ENCODE measurements at places on chromosomes 3 and 15.

DNA sequence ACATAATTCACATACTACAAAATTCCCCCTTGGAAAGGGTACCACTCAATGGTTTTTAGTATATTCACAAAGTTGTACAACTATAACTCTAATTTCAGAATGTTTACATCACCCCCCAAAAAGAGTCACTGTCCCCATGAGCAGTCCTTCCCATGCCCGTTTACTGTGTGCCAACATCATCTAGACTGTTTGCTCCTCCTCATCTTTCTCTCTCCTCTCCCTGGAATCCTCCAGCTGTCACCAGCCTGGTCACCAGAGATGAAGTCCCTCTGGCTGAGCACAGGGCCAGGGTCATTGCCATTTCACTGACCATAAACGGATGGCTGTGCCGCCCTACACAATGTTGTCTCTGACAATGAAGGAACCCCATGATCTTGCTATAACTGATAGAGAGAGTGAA is 45.2 kb downstream of the C2CD4B start:
- DNase-seq = no peak

- no peak for DNase-seq
Measured at GRCh38 chr15:58486564-58486963, 54.8 kb downstream of the LIPC start.

GRCh38 chr15:100105101-100105500 is 236.7 kb downstream of the ADAMTS17 start:
- no peak for DNase-seq

DNA sequence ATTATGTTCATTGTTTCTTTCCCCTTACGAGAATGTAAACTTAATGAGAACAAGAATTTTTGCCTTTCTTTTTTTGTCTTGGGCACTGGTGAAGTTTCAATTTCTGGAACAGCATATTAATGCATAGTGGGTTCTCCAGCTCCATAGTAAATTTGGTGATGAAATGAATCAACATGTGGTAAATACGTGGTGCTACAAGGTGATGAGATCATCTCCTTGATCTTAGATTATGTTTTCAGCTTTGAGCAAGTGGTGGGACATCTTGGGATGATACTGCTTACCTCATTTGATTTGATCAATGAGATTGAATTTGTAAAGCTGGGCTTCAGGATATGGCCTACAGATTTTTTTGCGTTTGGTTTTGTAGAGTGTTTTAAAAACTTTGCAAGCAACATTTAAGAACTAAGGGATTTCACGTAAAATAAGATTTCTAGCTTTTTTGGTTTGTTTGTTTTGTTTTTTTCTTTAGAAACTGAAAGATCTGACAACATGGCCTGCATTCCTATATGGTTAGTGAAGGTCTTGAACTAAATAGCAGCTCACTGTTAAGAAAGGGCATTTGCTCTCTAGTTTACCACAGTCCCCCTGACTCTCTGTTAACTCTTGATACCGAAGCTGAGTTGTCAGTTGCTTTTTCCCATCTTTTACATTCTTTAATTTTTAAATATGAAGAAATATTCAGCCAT is 45.6 kb downstream of the FNDC3B start:
- DNase-seq = no peak

GRCh38 chr3:106711650-106712049 is 665.6 kb upstream of the CCDC54 start:
- no peak for DNase-seq

- DNase-seq = no peak
Measured at GRCh38 chr15:64731805-64732151, 43.6 kb downstream of the RBPMS2 start.

- no peak for DNase-seq
Measured at GRCh38 chr3:72186400-72186855, 401.5 kb upstream of the PROK2 start.

- DNase-seq = no peak
Measured at GRCh38 chr3:11373235-11373634, 101.0 kb downstream of the ATG7 start.

GRCh38 chr3:149000206-149000745 is 8.9 kb downstream of the GYG1 start:
- DNase-seq = no peak

GRCh38 chr3:12440927-12441714 is 43.2 kb upstream of the TSEN2 start:
- DNase-seq = no peak

- DNase-seq = no peak
Measured at GRCh38 chr15:44882499-44882968, 74.0 kb upstream of the TERB2 start.

DNA sequence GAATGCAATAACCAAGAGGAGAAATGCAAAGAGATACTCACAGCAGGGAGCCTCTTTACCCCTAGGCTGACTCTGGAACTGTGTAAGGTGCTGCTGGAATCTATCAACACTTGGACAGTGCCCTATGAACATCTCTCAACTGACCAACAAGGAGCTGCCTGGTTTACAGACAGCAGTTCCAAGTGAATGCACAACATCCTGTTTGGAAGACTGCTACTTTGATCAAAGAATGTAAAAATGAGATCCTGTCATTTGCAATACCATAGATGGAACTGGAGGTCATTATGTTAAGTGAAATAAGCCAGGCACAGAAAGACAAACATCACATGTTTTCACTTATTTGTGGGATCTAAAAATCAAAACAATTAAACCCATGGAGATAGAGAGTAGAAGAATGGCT is 136.3 kb downstream of the IMPG2 start:
- no peak for DNase-seq

DNA sequence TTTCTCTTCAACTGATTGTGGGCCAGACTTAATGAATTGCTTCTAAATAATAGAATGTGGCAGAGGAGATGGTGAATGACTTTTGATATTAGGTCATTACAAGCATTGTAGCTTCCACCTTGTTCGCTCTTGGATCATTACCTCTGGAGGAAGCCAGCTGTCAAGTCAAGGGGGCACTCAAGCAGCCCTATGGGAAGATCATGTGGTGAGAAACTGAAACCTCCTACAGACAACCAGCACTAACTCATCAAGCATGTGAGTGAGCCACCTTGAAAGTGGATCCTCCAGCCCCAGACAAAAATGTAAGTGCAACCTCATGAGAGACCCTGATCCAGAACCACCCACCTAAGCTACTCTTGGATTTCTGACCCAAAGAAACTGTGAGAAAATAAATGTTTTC is 109.8 kb upstream of the TBC1D5 start:
- no peak for DNase-seq

DNA sequence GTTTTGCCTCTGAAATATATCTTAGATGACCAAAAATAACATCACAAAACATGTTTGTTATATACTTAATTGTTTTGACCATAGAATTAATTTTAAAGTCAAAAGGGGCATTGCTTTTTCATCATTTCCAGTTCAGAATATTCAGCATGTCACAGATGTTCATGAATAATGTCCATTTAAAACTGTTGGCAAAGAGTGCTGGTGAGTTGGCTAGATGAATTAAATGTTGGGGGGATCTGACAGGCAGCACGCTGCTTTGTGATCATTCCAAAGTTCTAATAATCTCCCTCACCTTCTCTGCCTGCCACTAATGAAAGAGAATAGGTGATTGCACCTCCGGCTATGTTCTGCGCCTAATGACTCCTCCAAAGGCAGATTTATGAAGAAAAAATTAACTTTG is 139.2 kb upstream of the MLF1 start:
- no peak for DNase-seq

DNA sequence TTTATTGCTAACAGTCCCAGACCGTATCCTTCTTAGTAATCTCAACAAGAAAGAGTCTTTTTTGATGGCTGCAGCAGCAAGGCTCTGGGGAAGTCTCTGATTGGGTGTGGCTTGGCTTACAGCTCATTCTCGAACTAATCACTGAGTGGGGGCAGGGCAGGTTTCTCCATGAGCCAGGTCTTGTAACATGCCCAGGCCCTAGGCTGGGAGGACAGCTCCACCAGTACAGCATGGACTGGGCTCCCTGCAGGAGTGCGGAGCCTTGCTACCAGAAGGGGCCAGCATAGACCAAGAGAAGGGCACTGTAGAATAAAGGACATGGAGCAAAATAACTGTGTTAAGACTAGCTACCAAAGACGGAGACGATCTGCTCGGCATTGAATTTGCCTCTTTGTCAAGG is 7.2 kb downstream of the CD276 start:
- no peak for DNase-seq

GRCh38 chr3:82093641-82094040 is 332.2 kb upstream of the GBE1 start:
- DNase-seq = no peak

GRCh38 chr3:160856450-160856849 is 100.4 kb downstream of the PPM1L start:
- DNase-seq = no peak

GRCh38 chr15:70035719-70036077 is 62.0 kb downstream of the TLE3 start:
- DNase-seq = no peak

DNA sequence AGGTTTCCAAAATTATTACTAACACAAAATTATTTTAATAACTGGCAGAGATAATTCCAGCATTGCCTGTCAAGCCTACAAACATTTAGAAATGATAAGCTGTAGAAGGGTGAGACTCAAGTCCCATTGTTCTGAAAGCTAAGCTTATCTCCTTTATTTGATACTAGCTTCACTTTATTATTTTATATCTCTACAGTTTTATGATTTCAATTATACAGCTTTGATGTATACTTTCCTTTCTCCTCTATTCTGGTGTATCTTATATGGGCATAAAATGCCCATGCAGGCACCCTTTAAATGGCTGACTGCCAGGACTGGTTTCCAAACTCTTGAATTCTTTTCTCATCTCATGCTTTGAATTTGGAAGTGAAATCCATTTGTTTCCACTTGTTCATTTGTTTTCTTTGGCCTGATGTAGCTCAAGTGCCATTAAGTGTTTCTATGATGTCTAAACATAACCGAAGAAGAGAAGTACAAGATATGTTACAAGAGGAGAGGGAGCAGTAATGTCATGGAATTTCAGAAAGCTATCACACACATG is 372.1 kb upstream of the ARHGEF26 start:
- DNase-seq = no peak

DNA sequence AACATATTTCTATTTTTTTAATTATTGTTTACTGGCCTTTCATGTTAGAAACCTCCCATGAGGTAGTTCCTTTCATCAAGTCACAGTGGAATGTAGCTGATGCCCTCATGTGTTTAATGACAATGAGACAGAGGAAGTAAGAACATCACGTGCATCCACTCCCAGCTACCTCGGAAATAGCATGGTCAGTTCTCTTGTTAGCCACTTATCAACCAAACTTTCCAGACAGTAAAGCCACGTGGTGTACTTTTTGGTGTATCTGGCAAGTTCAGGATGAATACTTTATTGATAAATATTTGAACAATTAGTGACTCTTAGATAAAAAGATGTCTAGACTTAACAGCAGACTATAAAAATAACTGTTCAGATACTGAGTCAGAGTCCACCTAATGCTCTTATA is 781.7 kb downstream of the MECOM start:
- DNase-seq = no peak

GRCh38 chr15:60228101-60228500 is 169.7 kb downstream of the ANXA2 start:
- no peak for DNase-seq

DNA sequence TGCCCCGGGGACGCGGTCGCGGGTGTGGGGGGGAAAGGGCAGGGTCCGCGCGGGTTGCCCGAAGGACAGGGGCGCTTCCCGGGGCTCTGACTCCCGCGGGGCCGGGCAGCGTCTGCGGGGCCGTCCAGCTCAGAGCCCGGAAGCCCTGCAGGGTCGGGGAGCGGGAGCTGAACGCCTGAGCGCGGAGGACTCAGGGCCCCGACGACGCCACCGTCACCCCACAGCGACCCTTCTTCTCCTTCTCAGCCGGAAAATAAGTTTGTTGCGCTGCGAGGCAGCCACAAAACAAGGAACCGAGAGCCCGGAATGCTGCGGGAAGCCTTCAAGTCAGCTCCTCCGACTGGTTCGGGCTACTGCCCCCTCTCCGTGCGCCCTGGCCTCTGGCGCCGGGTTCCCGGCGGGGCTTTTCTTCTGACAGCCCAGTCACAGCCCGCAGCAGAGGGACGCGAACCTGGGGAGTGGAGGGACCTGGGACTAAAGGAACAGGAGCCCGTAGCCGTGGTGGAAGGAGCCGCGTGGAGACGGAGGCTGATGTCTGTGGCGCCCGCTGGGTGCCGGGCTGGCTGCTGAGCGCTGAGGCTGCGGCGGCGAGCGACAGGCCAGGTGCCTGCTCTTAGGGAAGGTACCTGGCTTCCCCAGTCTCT is 484 bp downstream of the CNTN4 start:
- DNase-seq = no peak

GRCh38 chr3:37700466-37701248 is 161.0 kb upstream of the CTDSPL start:
- DNase-seq = no peak

- DNase-seq = no peak
Measured at GRCh38 chr3:194294199-194294894, 56.8 kb downstream of the CPN2 start.

- DNase-seq = no peak
Measured at GRCh38 chr3:111712294-111713167, 117.4 kb upstream of the ZBED2 start.

DNA sequence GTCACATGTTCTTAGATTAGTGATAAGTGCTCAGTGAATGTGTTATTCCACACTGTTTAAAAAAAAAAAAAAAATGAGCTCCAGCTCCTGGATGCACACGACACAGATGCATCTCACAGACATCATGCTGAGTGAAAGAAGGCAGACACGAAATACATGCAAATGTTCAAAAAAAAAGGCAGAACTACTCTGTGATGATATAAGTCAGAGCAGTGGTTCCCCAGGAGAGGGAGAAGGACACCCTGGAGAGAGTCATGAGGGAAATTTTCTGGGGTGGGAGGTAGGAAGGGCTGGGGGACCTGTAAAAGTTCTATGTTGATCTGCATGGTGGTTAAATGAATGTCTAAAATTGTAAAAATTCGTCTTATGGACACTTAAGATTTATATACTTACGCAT is 4.3 kb downstream of the CSRNP1 start:
- DNase-seq = no peak

DNA sequence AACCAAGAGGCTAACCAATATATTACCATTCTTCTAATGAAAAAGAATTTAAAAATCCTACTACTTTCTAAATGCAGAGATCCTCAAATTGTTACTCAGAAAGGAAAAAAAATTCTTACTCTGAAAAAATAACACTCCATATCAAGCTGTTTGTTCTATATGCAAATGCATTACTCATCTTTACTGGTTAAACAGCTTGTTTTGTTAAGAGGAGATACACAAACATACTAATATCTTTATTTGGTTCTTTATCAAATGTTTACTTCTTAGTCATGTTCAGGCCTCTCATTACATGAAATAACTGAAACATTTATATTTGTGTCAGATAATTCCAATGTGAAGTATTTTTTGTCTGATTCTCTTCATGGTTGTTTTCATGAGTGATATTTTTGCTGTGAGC is 146.8 kb downstream of the PCCB start:
- DNase-seq = no peak

Measured in left lobe of liver (tissue), 2 donors.